Muscle of leg (tissue), 16 donors: ENCODE measurements at places on chromosomes 4 and X.

GRCh38 chrX:74535086-74535407 is 79.4 kb downstream of the RLIM start:
- no peak for DNase-seq

GRCh38 chr4:53890461-53890860 is 173.9 kb downstream of the CHIC2 start:
- no peak for DNase-seq

- no peak for DNase-seq
Measured at GRCh38 chrX:47272013-47272408, 39.2 kb downstream of the USP11 start.

DNA sequence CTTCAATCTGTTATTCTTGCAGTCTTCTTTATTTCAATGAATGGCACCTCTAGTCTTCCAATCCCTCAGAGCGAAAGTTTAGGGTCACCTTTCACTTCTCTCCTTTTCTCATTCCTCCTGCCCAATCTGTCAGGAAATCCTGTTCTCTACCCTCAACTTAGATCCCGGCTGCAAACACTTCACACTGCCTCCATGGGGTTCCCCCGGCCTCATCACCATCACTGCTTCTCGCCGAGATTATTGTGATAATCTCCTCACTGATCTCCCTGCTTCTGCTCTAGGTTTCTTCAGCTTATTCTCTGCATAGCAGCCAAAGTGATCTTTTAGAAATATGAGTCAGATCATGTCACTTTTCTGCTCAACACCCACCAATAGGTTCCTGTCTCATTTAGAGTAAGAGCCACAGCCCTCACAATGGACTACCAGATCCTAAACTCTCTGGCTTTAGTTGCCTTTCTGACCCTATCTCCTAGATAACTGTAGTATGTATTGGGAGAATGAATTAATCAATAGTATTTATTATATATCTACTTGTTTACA is 43.6 kb upstream of the TBC1D9 start:
- no peak for DNase-seq

GRCh38 chrX:28589046-28589445 is 1.8 kb downstream of the IL1RAPL1 start:
- DNase-seq: peak; percentile 55

GRCh38 chrX:151169783-151170182 is 6.6 kb upstream of the GPR50 start:
- no peak for DNase-seq

- DNase-seq: no peak
Measured at GRCh38 chr4:108933046-108933445, 170.2 kb upstream of the ETNPPL start.

- DNase-seq: no peak
Measured at GRCh38 chrX:38211891-38212635, 8.6 kb downstream of the SRPX start.

DNA sequence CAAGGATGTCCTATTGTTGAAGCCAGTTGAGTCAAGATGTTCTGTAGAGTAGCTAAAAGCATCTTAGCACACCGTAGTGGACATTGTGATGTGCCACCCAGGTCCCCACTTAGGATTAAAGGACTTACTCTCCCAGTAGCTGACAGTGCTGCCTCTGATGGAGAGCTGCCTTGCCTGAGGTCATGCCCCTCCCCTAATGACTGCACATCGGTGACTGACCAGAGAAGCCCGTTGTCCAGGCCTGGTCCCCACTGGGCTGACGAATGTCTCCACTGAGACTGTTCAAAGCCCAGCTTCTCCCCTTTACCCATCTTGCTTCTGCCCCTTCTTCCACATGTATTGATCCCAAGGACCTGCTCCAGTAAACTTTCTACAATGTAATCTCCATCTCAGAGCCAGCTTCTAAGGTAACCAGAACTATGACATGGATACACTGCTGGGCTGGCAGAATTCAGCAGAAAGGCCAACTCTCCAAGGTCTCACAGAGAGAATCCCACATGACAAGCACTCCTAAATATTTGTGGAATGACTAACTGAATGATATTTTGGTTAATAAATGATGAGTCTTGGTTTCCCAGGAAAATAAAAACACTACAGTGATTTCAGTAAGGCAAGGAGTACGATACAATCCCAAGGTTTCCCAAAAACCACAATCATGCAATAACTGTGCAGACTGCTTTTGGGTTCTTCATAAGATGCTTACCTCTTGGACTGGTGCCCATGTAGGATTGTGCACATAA is 82.4 kb upstream of the TMEM150C start:
- no peak for DNase-seq

DNA sequence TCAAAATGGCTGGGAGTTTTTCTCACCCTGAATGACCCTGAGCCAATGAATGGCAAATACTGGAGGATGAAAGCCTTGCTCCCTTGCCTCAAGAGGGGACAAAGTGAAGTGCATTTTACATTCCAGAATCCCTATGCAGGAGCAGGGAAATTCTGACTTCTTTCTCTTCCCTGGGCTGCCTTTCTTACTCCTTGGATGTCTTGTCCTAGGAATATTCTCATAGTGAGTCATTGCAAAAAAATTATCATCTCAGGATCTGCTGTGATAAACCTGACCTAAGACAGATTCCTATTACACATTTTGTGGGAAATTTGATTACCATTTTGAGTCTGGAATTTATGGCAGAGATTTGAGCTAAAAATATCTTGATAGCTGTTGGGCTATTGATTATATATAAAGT is 199.9 kb downstream of the TMA16 start:
- DNase-seq: no peak

GRCh38 chr4:52933738-52934137 is 71.6 kb downstream of the RASL11B start:
- no peak for DNase-seq

DNA sequence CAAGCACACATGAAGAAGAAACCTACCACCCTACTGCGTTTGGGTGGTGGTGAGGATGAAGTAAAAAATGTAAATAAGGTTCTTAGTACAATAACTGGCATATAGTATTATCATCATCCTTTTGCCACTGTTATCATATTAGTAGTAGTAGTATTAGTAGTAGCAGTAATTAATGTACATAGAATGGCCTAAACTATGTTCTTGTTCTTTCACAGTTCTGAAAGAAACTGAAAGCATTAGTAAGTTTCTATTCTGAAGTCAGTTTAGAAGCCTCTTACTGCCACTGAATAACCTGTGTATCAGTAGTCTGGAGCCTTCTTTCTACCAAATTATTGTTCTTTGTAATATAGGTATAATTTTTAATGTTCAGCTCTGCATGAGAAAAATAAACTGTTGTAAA is 21.0 kb downstream of the COL4A6 start:
- no peak for DNase-seq

- peak; percentile 16 for DNase-seq
Measured at GRCh38 chr4:173878701-173879100, 348.7 kb upstream of the HAND2 start.

GRCh38 chrX:13223868-13224567 is 95.8 kb downstream of the ATXN3L start:
- peak; percentile 84 for DNase-seq

DNA sequence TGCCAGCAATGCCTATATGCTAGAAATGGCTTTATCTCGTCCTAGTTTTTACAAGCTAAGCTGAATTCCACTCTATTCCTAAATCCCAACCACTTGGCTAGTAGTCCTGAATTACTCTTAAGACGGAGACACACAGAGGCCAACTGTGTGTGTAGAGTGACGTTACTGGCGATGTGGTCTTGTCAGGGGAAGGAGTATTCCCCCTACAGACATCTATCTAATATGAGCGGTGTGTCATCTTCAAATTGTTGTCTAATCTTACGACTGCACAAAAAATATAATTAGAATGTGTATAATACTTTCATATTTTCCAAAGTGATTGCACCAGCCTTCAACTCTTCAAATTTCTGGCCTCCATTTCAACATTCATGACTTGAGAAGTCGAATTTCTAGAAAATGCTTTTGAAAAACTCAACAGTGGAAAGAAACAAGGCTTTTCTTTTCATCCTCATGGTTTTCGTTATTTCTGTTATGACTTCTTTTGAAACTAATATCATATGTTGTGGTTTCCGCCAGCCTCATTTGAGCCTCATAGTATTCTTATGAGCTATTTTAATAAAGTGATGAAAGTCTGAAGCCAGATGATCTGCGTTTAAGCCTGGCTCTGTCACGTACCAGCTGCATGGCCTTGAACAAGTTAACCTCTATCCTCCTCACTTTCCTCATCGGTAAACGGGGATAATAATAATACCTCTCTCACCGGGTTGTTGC is 132.3 kb downstream of the SOWAHB start:
- DNase-seq: no peak

DNA sequence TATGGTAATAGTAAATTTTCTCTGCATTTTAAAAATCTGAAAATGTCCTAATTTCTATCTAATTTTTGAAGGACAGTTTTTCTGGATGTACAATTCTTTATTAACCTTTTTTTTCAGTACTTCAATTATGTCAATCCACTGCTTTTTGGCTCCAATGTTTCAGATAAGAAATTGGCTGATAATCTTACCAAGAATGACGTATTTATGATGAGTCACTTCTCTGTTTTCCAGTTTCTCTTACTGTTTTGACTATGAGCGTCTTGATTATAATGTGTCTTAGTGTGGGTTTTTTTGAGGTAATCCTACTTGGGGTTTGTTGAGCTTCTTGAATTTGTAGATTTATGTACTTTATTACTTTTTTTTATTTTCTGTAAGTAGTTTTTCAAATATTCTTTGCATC is 47.2 kb downstream of the UGT2B11 start:
- DNase-seq: no peak

- DNase-seq: no peak
Measured at GRCh38 chr4:8096690-8097061, 61.9 kb downstream of the ABLIM2 start.

- DNase-seq: peak; percentile 68
Measured at GRCh38 chr4:85448906-85449890, 25.8 kb upstream of the ARHGAP24 start.

- peak; percentile 82 for DNase-seq
Measured at GRCh38 chr4:26204911-26205370, 115.9 kb upstream of the RBPJ start.

DNA sequence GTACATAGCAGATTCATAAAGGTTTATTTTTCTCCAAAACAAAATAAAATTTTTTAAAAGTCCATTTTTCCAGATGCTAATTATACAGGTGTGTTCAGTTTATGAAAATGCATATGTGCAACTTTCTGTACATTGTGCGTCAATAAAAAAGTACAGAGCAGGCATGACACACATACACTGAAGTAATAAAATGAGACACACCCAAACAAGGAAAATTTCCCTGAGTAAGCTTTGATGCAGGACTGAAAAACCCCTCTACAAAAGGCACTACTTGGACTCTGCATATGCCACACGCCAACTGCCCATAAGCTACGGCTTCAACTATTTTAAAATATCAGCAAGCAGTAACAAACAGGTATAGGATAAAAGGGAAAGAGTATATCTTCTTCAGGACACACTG is 13.8 kb downstream of the ARAP2 start:
- DNase-seq: no peak

DNA sequence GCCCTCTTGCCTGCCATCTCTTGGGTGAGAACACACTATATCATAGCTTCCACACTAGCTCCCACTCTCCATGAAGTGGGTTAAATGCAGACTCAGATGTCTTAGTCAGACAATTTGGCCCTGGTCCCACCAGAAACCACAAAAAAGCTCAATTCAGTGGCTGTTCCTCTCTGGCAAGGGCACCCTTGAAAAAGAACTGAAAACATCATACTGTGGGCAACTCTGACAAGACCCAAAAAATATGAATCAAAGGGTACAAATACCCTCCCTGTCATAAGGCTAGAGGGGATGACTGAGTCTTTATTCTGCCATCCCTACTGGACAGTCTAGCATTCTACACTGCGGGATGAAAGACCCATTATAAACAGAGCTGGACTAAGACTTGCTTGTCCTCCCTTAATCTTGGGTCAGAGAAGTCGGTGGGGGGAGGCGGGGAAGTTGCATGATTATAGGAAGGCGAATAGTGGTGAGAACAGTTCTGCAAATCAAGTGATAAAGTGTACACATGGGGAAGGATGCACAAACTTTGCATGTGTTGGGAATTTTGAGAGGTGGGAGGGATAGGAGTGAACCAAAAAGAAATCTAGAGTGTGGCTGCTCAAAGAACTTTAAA is 172.1 kb downstream of the OPHN1 start:
- DNase-seq: peak; percentile 11

DNA sequence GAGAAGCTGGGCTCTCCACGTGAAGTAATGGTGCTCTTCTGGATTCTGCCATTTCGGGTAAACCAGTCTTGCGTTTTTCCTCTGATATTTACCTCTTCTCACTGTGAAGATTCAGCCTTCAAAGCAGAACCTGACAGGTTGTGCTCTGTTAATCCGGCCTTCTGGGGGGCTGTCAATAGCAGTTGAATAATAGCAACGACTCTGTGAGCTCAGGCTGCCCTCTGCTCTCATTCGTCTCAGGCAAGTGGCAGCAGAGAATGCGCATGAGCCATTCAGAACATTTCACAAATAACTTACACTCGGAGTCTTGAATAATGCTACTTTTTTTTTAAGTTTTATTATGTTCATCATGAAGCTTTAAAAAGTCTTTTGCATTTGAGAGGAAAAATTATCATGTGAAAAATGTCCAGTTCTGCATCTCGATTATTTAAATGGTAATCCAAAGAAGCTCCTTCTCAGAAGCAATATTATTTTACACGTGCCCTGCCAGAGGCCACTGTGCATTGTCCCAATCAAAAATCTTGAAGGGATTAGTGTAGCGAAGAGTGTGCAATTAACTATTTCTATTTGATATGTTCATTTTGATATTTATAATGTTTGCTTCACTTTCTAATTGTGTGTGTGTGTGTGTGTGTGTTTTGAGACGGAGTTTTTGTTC is 354.2 kb upstream of the FAT1 start:
- no peak for DNase-seq

DNA sequence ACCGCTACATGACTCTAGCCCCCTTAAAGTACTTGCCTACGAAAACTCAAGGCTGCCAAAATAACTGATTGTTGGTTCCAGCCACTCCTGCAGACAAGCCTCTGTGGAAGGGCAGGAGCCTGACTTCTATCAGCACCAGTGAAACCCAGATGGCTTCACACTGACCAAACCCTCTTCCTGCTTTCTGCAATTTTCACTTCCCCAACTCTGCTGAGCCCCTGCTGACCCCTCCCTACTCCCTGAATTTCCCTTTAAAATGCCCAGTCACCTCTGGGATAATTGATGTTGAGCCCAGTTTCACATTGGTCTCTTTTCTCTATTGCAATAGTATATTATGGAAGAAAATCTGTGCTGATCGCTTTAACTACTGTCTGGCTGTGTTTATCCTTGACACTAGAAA is 61.6 kb upstream of the STS start:
- peak; percentile 19 for DNase-seq

- DNase-seq: peak; percentile 66
Measured at GRCh38 chrX:3699821-3700381, 13.5 kb downstream of the PRKX start.

DNA sequence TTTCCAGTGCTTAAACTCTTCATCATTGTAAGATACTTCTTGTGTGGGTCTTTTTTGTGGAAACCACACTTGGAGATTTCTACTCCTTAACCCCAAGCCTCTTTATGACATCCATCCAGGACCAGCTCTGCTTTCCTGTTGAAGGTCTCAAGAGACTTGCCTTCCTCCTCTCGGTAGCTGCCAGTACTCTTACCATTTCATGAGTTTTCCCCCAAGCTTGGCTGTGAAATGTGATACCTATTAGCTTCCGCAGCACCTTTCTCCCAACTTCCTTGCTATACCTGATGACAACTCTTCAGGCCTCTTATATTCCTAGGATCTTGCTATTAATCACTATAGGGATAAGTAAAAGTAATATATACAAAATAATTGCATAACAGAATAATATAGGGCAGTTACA is 1.9 kb upstream of the DCK start:
- DNase-seq: no peak
